ENCODE measurements at places on chromosomes 3 and 15. TPM values are rescaled to one million over a fixed set of nuclear protein-coding genes. Genes with fewer than 3 reads are reported as not detected.

- no peak for DNase-seq
Observed at GRCh38 chr3:79040091-79040490, 727.7 kb downstream of the ROBO1 start.

The THSD4 gene
- 34.1 TPM for total RNA-seq

The RBMS3 gene
- total RNA-seq = 25.2 TPM

DNA sequence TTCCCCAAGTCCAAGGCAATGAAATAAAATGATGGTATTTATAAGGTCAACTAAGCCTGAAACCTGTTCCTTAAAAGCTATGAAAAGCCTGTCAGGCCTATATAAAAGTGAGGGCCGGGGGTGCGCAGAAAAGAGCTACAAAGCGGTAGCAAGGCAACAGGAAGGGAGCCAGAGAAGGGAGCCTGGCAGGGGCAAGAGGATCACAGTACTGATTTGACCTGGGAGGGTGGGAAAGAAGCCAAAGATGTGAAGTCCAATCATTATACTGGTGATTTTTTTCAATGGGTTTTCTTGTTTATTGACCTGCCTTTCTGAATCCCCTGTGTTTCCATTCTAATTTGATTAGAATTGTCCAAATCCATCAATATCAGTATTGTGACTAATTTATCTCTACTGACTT lies 64.3 kb upstream of the STT3B start:
- DNase-seq = no peak

GRCh38 chr3:124360155-124360554 lies 368.2 kb upstream of the ROPN1 start:
- no peak for DNase-seq

GRCh38 chr3:111954228-111954990 lies 24.4 kb upstream of the ABHD10 start:
- peak; percentile 10 for DNase-seq

DNA sequence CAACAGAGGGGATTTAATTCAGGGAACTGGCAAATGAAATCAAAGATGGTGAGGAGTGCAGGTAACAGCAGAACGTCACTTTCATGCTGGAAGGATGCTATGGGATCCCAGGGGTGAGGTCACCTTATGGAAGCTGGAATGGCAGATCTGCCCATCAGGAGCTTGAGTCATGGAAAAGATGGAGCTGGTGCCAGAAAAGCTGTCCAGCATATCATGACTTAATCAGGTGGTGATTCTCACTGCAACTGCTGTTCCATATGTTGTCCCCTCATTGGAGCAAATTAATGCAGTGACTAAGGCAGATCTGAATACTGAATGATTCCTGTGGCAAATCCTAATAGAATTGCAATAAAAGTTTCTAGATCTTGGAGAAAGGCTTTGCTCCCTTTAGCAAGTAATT lies 38.4 kb downstream of the HHLA2 start:
- no peak for DNase-seq

GRCh38 chr15:89129123-89129815 lies 41.0 kb downstream of the ABHD2 start:
- no peak for DNase-seq

The CMC1 gene
- 21.1 TPM for total RNA-seq

The EIF4G1 gene
- total RNA-seq = 540 TPM

- DNase-seq = no peak
Observed at GRCh38 chr3:12275974-12276650, 12.8 kb upstream of the PPARG start.

The RLBP1 gene
- total RNA-seq = not detected

GRCh38 chr15:71052356-71052755 lies 62.9 kb upstream of the THSD4 start:
- DNase-seq = peak; percentile 69

The ADGRG7 gene
- total RNA-seq = not detected

DNA sequence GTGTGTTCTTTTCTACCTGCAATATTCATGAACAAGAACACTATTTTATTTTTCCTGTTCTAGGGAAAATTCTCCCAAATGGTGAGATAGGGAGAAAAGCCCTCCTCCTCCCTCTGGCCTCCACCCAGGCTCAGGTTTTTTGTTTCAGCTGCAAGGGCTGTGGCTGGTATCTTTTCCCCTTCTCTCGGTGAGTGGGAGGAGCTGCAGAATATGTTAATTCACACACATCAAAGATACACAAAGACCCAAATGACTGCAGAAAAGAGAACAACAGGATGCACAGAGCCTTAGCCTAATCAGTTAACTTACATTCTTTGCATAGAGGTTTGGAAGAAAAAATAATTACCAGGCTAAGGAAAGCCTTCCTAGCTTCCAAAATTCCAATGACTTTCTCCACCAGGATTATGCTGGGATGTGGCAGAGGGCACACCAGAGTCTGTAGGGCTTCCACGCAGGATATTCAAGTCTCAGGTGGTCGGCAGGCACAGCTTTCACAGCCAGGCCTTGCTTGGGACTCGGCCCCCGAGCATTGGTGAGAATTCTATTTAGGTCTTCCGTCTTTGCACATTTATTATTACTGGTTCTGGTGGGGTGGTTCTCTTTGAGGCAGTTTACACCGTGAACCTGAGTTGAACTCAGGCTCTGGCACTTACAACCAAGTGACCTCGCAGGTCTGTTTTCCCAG lies 64.9 kb downstream of the ABHD5 start:
- no peak for DNase-seq

DNA sequence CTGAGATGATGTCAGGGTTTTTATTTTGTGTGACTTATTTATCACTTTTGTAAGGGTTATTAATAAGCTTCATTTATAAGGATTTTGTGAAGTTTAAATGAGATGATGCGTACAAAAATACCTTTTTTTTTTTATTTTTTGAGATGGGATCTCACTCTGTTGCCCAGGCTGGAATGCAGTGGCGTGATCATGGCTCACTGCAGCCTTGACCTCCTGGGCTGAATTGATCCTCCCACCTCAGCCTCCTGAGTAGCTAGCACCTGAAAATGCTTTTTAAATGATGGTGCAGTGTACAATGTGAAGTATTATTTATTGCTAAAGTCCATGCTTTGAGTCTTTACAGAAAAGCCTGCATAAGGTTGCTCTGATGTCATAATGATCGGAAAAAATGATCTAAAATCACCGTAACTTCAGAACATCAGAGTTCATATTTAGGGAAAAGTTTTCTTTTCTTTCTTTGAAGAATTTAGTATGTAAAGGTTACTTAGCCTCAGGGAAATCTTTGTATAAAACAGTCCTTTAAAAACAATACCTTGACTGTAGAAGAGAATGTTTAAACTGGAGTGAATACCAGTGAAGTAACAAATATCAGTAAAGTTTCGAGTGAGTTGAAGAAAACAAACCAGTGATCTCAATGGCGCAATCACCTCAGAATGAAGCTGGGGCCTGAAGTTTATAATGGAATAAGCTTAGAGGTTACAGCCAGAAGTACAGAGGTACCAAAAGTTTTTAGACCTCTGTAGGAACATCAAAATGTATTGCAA lies 29.7 kb downstream of the TCF12 start:
- DNase-seq = no peak

GRCh38 chr15:62326460-62327011 lies 161.5 kb upstream of the C2CD4B start:
- DNase-seq = no peak

GRCh38 chr3:159892171-159892795 lies 96.4 kb upstream of the IL12A start:
- DNase-seq = no peak

GRCh38 chr3:109985943-109986555 lies 648.7 kb upstream of the DPPA4 start:
- DNase-seq = no peak

DNA sequence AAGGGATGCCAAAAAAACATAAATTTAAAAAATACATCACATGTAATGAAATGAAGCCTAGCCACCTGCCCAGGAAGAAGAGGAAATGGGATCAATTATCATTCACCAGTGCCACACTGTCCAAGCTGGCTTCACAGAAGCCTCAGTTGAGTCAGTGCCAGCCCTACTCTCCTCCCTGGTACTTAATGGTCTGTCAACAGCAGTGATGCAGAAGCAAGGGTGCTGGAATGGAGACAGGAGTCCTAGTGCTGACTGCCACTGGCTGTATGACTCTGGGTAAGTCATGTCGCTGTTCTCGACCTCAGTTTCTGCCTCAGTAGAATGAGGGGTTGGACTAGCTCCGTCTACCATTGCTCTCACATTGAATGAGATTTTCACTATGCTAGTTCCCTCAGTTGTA lies 78.5 kb upstream of the LARS2 start:
- no peak for DNase-seq

DNA sequence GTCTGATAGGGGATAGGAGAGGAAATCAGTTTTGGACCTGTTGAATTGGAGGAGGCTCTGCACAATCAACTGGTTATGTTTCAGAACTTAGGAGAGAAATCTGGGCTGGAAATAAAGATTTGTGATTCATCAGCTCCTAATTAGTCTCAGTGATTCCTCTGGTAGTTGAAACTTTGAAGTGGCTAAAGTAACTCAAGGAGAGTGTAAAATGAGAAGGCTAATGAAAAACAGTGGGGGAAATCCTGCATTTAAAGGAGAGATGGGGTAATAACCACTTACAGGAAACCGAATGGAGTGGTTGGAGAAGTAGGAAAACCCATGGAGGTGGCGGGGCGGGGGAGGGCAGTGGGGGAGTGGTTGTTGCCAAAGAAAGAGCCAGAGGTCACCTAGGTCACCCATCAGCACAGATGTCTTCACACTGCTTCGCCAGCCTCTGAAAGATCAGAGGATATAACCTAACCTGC lies 32.6 kb downstream of the MAP2K5 start:
- DNase-seq = no peak

DNA sequence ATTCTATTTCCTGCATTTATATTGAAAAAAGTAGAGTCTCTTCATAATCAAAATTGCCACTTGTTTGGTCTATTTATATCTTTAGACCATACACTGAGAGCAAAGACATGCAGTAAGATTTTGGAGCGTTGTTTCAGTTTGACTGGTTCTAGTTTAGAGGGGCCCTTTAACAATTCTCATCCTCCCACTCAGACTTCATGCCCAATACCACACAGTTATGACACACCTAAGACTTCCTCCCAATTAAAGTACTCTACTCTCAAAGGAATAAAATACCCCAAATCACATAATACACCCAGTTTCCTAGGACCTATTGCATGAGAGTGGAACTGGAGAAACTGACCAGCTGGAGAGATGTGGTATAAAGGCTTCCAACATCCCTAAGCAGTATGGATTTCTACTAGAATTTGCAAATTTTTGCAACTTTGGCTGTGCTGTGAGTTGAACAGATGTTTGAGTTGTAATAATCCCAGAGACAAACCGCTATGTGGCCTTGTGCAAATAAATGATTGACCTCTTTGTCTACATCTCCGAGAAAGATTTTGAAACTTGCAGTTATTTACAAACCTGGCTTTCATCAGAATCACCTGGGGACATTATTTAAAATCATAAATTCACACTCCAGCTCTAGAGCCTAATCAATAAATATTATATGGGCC lies 170.0 kb upstream of the ROBO2 start:
- DNase-seq = no peak

DNA sequence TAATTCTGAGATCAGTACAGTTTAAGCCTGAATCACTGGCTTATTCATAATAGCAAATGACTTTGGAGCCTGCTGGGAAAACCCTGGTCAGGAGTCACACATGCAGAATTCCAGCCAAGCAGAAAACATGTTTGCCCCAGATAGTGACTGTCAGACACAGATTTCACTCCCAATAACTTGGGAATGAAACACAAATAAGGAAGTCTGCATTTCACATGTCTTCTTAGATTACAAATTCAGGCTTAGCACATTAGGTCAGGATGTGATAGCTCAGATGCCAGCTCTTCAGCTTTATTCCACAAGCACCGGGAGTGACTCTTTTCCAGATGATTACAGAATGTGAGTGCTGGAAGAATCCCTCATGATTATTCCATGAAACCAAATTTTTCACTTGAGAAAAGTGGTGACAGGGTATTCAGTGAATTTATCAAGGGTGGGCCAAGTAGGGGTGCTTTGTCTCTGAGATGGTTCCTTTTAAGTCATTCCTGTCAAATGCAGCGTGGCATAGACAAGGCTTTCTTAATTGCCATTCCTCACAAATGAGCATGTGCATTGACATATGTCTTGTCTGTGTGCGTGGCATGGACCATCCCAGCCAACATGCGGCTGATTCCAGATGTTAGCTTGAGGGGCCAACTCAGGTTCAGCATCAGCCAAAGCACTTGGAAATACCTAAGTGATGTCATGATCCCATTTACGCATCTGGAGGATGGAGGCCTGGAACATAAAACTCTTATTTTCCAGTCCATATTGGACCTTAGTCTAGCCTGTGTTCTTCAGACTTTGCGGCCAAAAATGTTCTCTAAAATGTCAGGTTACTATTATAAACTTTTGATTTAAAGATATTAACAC lies 191.0 kb downstream of the EPHB1 start:
- no peak for DNase-seq

- no peak for DNase-seq
Observed at GRCh38 chr3:176595307-176595706, 602.0 kb downstream of the TBL1XR1 start.

- no peak for DNase-seq
Observed at GRCh38 chr15:45203182-45203581, 15.4 kb upstream of the SHF start.

The DUOXA2 gene
- not detected for total RNA-seq

The LRRC31 gene
- not detected for total RNA-seq

- DNase-seq = peak; percentile 29
Observed at GRCh38 chr3:131217296-131217741, 164.3 kb upstream of the NUDT16 start.

The TMEM212 gene
- total RNA-seq = not detected

The LMLN gene
- 6.6 TPM for total RNA-seq

The SOX2 gene
- not detected for total RNA-seq

- DNase-seq = no peak
Observed at GRCh38 chr15:68712886-68713285, 107.8 kb downstream of the ANP32A start.

DNA sequence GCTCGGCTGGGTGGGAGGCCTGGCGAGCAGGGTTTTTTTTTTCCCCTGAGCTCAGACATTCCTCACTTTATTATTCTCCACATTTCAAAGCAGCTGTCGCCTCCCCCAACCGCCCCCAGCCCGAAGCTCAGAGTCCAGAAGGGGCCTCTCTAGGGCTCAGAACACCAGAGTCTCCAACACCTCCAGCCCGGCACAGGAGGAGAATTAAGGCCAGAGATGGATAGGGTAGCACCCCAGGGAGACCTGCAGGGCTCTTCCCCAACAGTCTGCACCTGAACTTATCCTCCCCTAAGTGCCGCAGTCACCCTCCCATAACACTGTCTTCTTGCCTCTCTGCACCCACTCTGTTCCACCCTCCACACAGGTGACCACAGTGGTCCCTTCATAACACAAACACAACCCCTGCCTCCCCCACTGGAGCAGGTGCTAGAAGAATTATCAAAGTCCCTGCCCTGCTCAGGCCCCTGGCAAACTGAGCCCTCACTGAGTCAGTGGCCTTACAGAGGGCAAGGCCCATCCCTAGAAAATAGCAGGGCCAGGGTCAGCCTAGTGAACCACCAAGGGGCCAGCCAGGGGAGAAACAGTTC lies 14.1 kb downstream of the MYL3 start:
- DNase-seq = no peak

The IMPG2 gene
- 0.07 TPM for total RNA-seq

The FYCO1 gene
- 26.9 TPM for total RNA-seq

The DNAH1 gene
- 1.3 TPM for total RNA-seq

- DNase-seq = no peak
Observed at GRCh38 chr3:168155303-168155702, 59.6 kb upstream of the GOLIM4 start.

- DNase-seq = no peak
Observed at GRCh38 chr3:128489674-128489926, 3.4 kb downstream of the GATA2 start.

- DNase-seq = no peak
Observed at GRCh38 chr3:25427155-25427554, 908 bp upstream of the RARB start.

- peak; percentile 77 for DNase-seq
Observed at GRCh38 chr15:45641999-45642932, 7.4 kb downstream of the SQOR start.

GRCh38 chr3:192844836-192845525 lies 72.7 kb downstream of the MB21D2 start:
- peak; percentile 67 for DNase-seq
